ENCODE measurements at places on chromosomes 1 and 21.
A peak's percentile ranks its signal among the peaks of the same experiment; 100 is the strongest.

DNA sequence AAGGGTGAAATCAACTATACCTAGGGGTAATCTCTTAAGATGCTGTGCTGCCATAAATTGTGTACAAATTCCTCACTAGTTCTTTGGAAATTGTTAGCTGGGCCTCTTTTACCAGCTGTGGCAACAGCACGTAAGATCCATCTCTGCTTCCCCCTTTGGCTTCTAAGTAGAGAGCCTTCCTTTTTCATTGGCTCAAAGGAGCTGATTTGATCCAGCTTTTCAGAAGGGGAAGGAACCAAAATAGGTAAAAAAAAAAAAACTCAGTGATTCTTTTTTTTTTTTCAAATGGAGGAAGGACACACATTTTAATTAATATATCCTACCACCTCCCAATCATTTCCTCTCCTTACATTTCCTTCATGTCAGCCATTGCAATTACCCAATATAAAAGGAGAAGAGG, 4.0 kb upstream of the RCAN1 start:
- no peak for DNase-seq

GRCh38 chr1:2180297-2181245, 14.0 kb downstream of the FAAP20 start:
- peak; percentile 93 for DNase-seq

GRCh38 chr1:64171797-64172281, 31.6 kb upstream of the UBE2U start:
- no peak for DNase-seq

GRCh38 chr1:3895279-3895950, 4.7 kb downstream of the C1orf174 start:
- DNase-seq: peak; percentile 53

GRCh38 chr21:46219591-46220239, 8.9 kb downstream of the LSS start:
- peak; percentile 60 for DNase-seq

DNA sequence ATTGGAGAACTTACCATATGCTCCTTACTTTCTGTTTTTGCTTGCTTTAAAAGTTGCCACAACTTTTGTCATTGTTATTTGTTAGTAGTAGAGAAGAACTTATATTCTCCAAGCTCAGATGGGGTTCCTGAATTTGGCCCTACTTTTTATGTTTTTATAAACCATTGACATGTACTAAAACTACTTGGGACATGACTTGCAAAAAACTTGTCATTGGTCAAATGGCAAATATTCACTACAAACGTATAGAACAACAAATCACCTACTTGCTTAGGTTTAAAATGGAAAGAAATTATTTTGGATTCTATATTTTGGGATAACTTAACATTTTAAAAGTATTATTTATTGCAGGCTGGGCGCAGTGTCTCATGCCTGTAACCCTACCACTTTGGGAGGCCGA, 32.7 kb downstream of the PIGP start:
- DNase-seq: no peak

- no peak for DNase-seq
These were observed 90.5 kb downstream of the LAMC2 start for GRCh38 chr1:183276386-183277080.

DNA sequence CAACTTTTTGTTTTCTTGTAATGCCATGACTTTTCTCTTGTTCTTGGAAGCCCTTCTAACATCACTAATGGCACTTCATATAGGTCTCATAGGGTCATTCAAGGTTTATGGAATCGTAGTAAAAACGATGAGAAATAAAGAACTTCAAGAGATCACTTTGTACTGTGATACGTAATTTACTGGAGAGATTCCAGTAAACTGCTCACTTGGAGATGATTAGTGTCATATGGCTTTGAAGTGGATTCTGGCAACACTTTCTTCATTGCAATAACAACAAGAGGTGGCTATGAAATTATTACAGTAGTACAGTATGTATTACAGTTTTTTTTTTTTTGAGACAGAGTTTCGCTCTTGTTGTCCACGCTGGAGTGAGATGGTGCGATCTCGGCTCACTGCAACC, 103.4 kb downstream of the RUSC1 start:
- DNase-seq: no peak

- no peak for DNase-seq
These were observed 54.4 kb upstream of the SYT6 start for GRCh38 chr1:114208106-114208505.

- no peak for DNase-seq
These were observed 47.2 kb upstream of the VANGL1 start for GRCh38 chr1:115594600-115594999.

DNA sequence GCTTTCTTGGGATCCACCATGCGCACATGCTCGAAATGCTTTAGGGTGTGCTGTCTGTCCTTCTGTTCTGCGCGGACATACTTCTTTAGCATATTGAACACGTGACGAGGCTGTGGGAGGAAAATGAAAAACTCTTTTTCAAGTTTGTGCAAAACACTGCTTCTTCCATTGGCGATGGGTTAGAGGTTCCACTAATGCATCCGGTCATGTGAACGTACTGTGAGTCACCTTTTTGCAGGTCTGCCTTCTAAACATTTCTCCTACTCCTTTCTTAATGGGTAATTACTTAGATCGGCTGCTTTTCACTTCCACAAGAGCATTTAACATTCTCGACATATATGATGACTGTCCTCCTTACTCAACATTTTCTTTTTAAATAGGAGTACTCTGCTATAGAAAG, 214.9 kb downstream of the APP start:
- DNase-seq: no peak

DNA sequence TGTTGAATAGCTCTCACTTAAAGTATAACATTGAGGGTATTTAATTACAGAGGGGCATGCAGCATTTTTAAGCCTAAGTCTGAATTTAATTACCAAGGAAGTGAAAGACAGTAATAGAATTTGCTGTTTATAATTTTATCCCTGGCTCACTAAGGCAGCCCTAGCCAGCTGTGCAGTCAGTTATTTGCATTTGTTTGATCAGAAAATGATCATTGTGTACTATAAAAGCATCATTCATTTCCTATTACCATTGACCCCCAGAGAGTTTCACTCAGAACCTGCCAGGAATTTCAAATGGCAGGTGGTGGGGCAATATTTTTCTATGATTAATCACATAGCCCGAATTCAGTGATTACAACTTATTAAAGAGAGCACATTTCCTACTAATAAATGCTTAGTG, 277.1 kb upstream of the KAZN start:
- DNase-seq: no peak

DNA sequence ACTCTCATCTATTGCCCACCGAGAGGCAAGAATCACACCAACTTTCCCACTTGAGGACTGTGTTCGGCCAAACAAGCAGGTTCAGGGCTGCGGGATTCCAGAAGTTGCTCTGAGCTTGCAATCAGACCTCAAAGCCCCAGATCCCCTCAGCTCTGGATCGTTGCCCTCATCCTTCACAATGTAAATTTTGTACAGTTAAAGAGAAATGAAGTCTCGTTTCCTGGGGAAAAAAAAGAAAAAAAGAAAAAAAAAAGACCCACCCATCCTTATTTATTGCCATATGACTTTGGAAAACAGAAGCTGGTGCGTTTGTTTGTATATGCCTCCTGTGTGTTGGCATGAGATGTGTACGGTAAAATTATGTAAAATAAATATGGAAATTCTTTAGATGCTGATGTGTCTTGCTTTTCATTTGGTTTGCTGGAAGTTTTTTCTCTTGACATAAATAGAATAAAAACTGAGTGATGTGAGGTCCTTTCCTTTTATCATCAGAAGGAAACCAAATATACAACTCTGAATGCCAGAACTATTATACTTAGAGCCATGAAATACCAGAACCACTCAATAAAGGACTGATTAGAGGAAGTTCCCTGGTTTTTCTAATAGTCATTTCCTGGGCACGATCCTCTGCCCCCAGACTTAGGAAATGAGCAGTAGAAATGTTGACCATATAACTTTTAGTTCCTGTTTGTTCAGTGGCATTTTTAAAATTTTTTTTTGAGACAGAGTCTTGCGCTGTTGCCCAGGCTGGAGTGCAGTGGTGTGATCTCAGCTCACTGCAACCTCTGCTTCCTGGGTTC, 48.7 kb downstream of the LHX4 start:
- DNase-seq: no peak

DNA sequence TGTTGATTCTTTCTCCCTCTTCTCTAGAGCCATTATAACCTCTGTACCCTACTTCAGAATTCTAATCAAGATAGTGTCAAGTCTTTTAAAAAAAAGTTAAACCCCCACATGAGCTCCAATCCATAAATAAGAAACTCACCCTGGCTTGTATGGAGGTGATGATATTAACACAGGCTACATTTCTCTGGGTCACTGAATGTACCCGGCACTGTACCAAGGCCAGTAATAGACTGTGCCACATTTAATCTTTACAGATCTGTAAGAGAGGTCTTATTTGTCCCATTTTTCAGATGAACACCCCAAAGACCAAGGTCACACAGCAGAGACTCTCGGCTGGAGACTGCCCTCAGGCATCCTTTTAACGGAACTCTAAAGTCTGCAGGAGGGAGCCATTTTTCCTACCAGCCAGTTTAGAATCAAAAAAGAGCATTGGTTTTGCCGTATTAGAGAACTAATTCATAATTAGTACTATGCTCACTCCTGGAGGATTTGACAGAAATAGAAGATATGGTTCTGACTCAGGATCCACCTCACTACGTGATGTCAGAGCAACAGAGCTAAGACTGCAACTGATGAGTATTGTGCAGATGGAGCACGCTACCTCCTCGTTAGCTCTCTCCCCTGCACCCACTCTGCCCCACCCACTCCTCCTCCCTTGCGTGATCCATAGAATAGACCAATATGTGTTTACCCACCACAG, 217.2 kb upstream of the HOOK1 start:
- DNase-seq: no peak

DNA sequence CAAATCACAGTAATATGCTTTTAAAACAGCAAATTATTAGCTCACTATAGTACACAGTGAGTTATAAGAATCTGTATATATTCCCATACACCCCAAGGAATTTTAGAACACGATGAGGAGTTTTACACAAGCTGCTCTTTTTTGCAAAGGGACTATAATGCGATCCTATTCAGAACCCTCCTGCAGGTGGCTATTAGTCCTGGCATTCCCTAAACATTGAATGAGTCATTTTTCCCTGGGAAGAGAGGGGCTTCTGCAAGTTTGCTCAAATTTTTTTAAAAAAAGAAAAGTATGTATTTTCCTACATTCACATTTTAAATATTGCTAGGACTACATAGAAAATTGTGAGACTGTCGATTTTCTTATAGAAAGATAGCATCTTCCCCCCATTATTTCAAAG, 106.3 kb downstream of the COL11A1 start:
- no peak for DNase-seq

DNA sequence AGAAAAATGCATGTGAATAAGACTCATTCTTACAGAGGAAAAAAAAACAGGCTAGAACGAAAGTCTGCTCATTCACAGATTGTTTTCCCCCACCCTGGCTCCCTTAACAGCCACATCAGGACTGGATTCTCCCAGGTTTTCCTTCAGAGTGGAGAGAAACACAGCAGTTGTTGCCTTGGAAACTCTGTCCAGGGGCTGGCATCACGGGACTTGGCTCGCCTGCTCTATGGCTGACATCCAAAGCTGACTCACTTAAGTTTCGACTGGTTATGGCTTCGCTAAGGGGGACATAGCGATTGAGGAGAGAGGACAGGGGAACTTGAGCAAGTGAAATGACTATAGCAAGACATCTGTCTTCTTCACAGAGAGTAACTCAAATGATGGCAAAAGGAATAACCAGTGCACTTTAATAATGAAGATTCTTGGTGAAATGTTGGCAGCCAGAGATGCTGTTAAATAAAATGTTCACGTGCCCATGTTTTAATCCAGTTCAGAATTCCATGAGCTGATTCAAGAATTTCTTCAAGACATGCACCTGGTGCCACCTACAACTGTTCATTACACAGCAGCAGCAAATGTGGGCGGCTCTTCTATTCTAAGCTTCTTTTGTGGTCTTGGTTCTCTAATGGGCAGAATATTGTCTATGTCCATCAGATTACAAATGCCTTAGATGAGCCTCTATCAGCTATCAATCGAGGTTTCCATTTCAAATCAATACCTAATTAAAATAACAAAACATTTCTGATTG, 21.8 kb downstream of the MIS18A start:
- DNase-seq: no peak

GRCh38 chr1:111032295-111032897, 68.7 kb upstream of the LRIF1 start:
- no peak for DNase-seq

DNA sequence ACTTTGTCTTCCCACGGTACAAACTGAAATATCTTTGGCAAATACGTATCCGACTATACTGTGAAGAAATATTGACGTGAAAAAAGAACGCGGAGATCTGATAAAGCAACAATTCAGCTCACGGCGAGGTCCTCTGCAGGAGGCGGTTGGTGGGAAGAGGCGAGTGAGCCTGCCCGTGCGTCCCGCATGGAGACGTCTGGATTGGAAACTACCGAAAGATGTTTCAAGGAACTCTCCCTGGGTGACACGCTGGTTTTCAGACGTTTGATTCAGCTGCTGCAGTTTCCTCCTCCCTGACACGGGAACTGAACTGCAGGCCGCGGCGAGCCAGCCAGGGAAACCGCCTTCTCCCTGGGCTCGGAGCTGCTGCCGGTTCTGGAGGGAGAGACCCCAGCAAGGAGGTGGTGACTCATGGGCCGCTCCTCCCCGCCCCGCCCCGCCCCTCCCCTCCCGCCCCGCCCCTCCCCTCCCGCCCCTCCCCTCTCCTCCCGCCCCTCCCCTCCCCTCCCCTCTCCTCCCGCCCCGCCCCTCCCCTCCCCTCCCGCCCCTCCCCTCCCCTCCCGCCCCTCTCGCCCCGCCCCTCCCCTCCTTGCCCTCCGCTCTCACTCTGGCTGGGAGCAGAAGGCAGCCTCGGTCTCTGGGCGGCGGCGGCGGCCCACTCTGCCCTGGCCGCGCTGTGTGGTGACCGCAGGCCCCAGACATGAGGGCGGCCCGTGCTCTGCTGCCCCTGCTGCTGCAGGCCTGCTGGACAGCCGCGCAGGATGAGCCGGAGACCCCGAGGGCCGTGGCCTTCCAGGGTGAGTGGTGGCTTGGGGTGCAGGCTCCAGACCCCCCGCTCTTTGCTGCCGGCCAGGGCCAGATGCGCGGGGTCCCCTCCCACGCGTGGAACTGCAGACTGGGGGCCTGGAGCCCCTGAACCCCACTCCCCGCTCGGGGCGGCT, at the start of gene COL6A1:
Gene COL6A1 (plus strand): TSS at position 620 of the 941 bp plus-strand sequence. CDS start 81 bp downstream, at position 701.
- DNase-seq: no peak

DNA sequence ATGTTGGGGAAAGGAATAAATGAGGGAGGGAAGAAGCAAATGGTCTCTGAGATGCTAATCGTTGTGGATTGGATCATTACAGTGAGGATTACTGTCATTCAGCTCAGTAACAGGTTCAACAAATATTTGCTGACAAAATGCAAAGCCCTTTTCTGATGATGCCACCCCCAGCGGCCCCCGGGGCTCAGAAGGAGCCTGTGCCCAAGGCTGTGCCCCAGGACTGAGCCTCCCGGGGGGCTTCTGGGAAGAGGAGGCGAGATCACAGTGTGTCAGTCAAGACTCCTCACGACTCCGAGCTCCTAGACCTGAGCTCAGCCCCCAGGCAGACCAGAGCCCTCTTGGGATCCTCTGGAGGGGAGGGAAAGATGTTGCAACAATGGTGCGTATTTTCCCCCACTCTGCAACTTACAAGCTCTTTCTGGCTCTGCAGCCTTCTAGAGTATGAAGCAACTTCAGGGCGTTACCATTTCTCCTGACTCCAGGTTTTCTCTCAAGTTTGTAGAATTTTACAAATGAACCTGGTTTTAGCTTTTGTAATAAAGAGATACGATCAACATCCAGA, 20.8 kb downstream of the EPHA8 start:
- DNase-seq: no peak

GRCh38 chr21:31447505-31447904, 103.4 kb upstream of the TIAM1 start:
- no peak for DNase-seq

GRCh38 chr1:95246511-95246910, 12.5 kb downstream of the RWDD3 start:
- DNase-seq: no peak

GRCh38 chr1:52920791-52921291, 699 bp downstream of the ECHDC2 start:
- DNase-seq: no peak
